ENCODE measurements at places on chromosomes 6 and 20.

GRCh38 chr6:92147246-92147645, 1272.1 kb downstream of the EPHA7 start:
- no peak for DNase-seq

DNA sequence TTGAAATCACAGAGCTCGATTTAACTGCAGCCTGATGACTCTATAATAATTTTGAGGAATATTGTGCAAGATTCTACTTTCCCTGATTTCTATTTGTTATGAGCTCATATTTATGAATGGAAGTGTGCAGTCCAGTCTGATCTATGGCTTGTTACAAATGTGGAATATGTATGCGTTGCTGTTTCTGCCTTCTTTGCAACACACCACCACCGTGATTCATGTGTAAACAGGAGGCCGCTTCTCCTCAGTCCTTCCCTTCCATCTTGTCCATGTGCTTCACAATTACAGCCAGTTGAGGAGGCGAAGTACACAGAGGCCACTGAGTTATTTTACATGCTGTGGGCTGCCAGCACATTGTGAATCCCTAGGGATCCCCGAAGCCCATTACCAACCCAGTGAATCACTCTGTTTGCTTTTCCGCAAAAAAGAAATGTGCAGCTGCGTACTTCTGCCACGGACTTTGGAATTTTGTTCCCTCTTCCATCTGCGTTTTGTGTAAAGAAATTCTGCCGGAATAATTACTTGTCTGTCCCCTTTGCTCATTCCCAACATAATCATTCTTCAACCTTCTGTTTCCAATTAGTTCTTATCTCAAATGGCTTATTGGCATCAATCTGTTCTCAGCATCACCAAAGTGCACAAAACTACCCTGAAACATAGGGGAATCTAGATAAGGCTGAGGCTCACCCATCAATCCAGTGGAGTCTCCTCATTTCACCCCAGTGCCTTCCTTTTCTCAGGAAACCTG, 551.6 kb upstream of the CITED2 start:
- no peak for DNase-seq

- no peak for DNase-seq
Observed at GRCh38 chr6:148959008-148959407, 212.2 kb downstream of the UST start.

DNA sequence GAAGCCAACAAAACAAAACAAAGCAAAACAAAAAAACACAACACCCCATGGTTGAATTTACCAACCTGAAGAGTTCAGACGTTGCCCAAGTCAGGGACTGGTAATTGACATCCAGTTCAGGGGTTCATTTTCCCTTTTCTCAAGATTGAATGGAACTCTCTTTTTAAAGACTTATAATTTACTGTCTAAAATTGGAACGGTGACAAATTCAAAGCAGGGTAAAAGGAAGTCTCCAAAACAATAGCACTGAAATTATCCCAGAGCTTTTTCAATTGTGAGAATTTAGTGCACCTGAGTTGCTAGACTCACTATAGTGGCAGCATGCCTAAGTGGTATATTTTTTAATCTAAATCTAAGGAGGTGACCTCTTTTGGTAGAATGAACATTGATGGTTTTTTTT, 90.9 kb upstream of the PREP start:
- no peak for DNase-seq

GRCh38 chr20:16555754-16556153, 17.5 kb downstream of the KIF16B start:
- DNase-seq, result no peak

DNA sequence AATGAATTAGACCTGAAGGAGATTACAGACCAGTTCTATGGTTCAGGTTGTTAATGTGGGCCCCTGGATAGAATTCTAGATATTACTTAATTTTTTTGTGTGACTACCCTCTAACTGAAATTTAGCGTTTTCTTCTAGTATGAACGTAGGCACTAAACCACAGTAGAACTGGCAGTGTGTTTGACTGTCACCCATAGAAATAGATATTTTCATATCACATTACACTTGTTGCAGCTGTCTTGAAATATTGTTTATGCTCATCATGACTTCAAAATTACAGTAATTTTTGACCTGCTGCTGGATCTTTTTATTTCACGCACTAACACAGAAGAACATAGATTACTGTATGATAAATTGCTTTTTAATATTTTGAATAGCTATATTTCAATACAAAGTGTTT, 31.6 kb downstream of the E2F3 start:
- no peak for DNase-seq

DNA sequence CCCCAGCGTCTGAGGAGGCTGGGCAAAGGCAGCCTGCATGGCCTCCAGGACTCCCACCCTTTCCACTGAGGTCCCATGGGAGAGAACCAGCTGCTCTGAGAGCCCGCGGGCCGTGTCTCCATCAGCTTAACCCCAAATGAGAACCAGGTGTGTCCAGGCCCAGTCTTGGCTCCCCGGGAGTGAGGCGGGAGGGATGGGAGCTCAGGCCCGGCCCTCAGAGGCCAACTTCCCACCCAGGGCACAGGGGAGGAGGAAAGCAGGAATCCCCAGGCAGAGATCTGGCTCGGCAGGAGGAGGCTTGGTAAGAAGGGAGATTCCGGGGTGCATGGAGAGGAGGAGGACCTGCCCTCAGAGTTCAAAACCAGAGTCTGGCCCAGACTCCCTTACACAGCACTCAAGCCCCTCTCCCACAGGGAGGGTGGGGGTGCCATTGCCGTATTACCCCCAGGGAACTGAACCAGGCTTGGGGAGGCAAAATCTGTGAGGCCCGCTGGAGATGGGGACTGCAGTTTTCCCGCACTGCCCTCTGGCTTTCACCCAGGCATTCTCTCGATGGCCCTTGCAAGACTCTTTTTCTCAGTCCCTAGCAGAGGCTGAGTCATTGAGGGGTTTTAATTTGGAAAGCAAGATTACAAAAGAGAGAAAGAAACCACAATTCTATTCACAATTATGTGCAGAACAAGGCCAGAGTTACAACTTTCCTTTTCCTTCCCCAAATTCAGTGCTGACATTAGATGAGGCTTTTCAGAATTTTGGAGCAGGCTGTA, 17.1 kb downstream of the FOXF2 start:
- no peak for DNase-seq

DNA sequence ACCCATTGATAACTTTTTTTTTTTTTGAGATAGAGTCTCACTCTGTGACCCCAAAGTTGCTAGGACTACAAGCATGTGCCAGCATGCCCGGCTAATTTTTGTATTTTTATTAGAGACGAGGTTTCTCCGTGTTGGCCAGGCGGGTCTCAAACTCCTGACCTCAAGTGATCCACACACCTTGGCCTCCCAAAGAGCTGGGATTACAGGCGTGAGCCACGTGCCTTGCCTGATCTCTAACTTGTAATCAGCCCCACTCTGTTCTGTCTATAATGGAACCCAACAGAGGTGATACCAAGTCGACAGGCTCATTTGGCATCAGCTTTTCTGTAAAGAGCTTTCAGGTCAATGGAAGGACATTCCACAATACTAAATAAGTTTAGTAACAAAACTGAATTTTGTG, 99.4 kb downstream of the HFE start:
- no peak for DNase-seq

GRCh38 chr6:41040101-41040939, 1.3 kb upstream of the UNC5CL start:
- no peak for DNase-seq

Data from NCI-H345 (cell line).